ENCODE measurements at places on chromosomes 13 and 19. TPM values are rescaled to one million over a fixed set of nuclear protein-coding genes. Genes with fewer than 3 reads are reported as not detected.

DNA sequence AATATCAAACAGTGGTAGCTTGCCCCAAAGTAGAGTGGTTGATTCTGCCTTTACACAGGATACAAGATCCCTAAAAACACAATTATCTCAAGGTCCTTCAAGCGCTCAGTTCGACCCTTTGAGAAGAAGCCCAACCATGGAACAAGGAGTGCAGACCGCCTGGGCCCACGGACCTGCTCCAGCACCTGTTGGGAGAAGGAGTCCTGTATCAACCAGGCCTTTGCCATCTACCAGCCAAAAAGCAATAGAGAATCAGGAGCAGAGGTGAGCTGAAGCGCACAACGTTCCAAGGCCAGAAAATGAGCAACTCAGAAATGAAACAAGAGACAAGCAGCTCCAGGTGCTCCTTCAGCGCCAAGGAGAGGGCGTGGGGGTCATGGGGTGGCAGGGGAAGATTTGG, 6.3 kb upstream of the LILRB3 start:
- H3K4me1 ChIP-seq, result peaks cover 3% of the 10 kb centered on the region
- peaks cover 21% of the 10 kb centered on the region for H3K27me3 ChIP-seq
- H3K36me3 ChIP-seq, result no peaks in the 10 kb centered on the region
- H3K27ac ChIP-seq, result no peak overlapping the region
- no peak for DNase-seq
- H3K4me3 ChIP-seq, result no peak overlapping the region

EEF2 gene
- 1,492 TPM for total RNA-seq

DNA sequence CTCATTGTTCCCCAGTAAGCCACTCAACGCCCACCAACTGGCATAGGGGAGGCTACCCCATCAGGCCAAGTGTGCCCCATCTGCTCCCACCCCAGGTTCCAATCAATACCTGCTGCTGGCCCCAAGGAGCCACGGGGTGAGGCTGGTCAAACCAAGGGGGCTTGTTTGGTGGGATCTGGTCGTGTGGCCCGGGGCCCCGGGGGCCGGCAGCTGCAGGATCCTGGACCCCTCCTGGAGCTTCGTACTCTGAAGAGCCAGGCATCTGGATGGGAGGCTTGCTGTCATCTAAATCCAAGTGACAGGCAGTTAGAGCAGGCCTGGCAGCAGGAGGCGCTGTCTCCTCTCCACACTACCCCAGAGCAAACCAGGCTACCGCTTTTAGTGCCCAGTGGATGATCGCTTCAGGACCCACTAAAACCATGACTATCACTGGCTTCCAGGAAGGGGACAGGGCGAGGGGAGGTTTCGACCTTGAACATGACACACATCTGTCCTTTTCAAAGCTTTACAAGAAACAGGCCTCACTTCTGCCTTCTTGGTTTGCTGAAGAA, 14.2 kb downstream of the CHERP start:
- no peaks in the 10 kb centered on the region for H3K27me3 ChIP-seq
- no peak overlapping the region for H3K27ac ChIP-seq
- H3K4me1 ChIP-seq, result no peaks in the 10 kb centered on the region
- no peak overlapping the region for H3K4me3 ChIP-seq
- H3K36me3 ChIP-seq, result peaks cover 43% of the 10 kb centered on the region

- peaks cover 5% of the 10 kb centered on the region for H3K4me1 ChIP-seq
- DNase-seq, result no peak
- H3K4me3 ChIP-seq, result no peak overlapping the region
These were observed 6.8 kb downstream of the ZNF134 start for GRCh38 chr19:57620673-57621348.

ATP8B3 gene
- total RNA-seq, result 28.8 TPM

ZNF254 gene
- 12.2 TPM for total RNA-seq

GRCh38 chr19:13398780-13399726, 107.2 kb downstream of the CACNA1A start:
- no peaks in the 10 kb centered on the region for H3K36me3 ChIP-seq
- no peak overlapping the region for H3K27ac ChIP-seq
- H3K27me3 ChIP-seq, result no peaks in the 10 kb centered on the region

DNA sequence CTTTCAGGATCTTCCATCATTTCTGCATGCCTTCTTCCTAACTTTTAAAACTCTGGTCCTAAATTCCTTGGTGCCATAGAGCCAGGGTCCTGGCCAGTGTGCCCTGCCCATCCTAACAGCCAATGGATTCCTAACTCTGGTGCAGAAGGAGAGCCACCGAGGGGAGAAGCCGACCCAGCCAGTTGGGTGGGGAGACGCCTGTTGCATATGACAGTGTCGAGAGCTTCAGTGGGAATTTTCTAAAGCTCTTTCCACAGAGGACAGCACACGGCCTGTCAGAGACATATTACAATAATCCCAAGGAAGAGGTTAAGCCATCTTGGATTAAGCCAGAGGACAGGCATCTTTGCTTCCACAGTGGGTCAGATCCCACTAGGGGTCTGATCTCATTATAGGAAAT, 180.4 kb downstream of the ZNF536 start:
- no peaks in the 10 kb centered on the region for H3K27me3 ChIP-seq
- no peak overlapping the region for H3K27ac ChIP-seq
- H3K36me3 ChIP-seq, result no peaks in the 10 kb centered on the region
- H3K4me1 ChIP-seq, result no peaks in the 10 kb centered on the region
- no peak overlapping the region for H3K4me3 ChIP-seq
- DNase-seq, result no peak

- peaks cover 15% of the 10 kb centered on the region for H3K27me3 ChIP-seq
- no peaks in the 10 kb centered on the region for H3K36me3 ChIP-seq
- no peak overlapping the region for H3K27ac ChIP-seq
- no peak for DNase-seq
- H3K4me1 ChIP-seq, result no peaks in the 10 kb centered on the region
These were observed 356.5 kb downstream of the NALCN start for GRCh38 chr13:101059793-101060192.

DNA sequence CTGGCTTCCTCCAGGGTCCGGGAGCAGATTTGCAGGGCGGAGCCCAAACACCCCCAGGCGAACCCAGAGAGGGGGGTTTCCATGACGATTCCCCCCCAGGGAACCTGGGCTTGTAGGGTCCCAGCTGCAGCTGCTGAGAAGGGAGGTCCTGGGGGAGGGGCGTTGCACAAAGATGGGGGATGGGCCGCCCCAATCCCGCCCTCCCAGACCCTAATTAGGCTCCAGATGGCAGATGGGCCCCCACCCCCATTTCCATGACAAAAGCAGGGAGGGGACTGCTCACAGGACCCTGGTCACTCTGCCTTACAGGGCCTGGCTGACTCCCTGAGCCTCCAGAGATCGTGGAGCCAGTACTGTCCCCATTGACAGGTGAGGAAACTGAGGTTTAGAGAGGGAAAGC, 15.2 kb downstream of the ELAVL3 start:
- peaks cover under 1% of the 10 kb centered on the region for H3K27me3 ChIP-seq
- no peak for DNase-seq
- H3K4me1 ChIP-seq, result no peaks in the 10 kb centered on the region
- no peak overlapping the region for H3K27ac ChIP-seq
- H3K36me3 ChIP-seq, result no peaks in the 10 kb centered on the region

- H3K4me1 ChIP-seq, result peaks cover 25% of the 10 kb centered on the region
- H3K4me3 ChIP-seq, result peak overlapping the region; percentile 83
- DNase-seq, result no peak
- H3K27me3 ChIP-seq, result peaks cover 4% of the 10 kb centered on the region
These were observed 671 bp upstream of the SLC46A3 start for GRCh38 chr13:28719227-28720055.

- H3K27ac ChIP-seq, result no peak overlapping the region
- H3K4me3 ChIP-seq, result no peak overlapping the region
- peaks cover 34% of the 10 kb centered on the region for H3K36me3 ChIP-seq
- no peaks in the 10 kb centered on the region for H3K27me3 ChIP-seq
- peaks cover 7% of the 10 kb centered on the region for H3K4me1 ChIP-seq
These were observed 29.1 kb upstream of the GPI start for GRCh38 chr19:34335914-34336313.

GRCh38 chr19:18611327-18612050, 1.2 kb upstream of the TMEM59L start:
- H3K27ac ChIP-seq, result no peak overlapping the region
- no peak for DNase-seq
- no peaks in the 10 kb centered on the region for H3K36me3 ChIP-seq
- H3K4me1 ChIP-seq, result peaks cover 14% of the 10 kb centered on the region

All from activated CD4-positive, alpha-beta T cell treated with anti-CD3 and anti-CD28 coated beads, Interleukin-2, amount 10 ng/mL, durations not matched to agents 7 days and 5 days (primary cell).